ENCODE measurements at places on chromosomes 1 and 21. TPM values are rescaled to one million over a fixed set of nuclear protein-coding genes. Genes with fewer than 3 reads are reported as not detected.
A peak's percentile ranks its signal among the peaks of the same experiment; 100 is the strongest.

The MAP3K21 gene
- 8.8 TPM for total RNA-seq

- DNase-seq: no peak
These were observed 12.3 kb downstream of the MAN1C1 start for GRCh38 chr1:25628741-25629421.

- no peak for DNase-seq
These were observed 117.1 kb upstream of the CSF3R start for GRCh38 chr1:36599828-36600227.

GRCh38 chr1:67856921-67857320 is 23.7 kb upstream of the GNG12 start:
- DNase-seq: no peak

- DNase-seq: no peak
These were observed 15.0 kb upstream of the TMEM201 start for GRCh38 chr1:9573723-9574122.

The KIF17 gene
- 1.5 TPM for total RNA-seq

GRCh38 chr1:40856656-40857302 is 5.4 kb downstream of the CITED4 start:
- DNase-seq: no peak

DNA sequence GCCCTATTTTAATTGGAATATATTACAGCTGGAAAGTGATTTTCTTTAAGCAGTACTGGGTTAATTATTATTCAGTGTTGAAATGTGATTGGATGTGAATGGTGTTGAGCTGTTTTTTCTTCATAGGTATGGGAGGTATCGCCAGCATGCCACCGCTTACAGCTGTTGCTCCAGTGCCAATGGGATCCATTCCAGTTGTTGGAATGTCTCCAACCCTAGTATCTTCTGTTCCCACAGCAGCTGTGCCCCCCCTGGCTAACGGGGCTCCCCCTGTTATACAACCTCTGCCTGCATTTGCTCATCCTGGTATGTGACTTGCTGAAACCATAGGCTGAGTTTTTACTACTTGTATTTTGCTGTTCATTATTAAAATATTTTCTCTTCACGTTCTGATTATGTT is 107.7 kb downstream of the ITSN1 start:
- no peak for DNase-seq

DNA sequence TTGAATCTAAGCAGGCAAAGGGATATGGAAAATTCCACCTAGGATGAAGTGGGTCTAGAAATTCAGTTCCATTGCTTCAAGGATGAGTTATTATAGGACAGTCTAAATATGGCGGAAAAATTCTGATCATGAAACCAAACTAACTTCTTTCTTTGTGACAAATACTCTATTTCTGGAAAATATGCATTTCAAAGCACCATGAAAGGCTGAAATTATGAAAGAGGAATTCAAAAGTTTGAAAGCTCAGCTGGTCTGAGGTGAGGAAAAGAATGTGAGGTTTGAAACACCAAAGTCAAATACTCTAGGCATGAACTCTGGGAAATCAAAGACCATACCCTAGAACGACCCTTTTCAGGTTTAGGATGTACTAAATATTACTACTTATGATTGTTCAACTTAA is 36.4 kb upstream of the COL11A1 start:
- no peak for DNase-seq

The FCRL5 gene
- total RNA-seq: not detected

DNA sequence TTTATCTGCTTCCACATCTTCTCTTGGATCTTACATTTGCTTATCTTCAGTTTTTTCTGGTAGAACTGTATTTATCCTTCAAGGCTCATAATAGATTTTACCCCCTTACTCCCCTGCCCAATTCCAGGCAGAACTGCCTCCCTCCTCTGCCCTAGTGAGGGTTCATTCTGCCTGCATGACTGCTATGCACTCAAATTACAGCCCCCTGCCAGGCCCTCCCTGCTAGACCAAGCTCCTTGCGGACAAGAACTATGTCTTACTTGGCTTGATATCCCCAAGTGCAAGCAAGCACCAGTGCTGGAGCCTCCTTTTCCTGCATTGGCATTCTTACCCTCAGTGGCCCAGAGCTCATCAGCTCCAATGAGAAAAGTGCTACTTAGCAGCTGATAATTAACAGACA is 18.1 kb downstream of the MAPKAPK2 start:
- no peak for DNase-seq

DNA sequence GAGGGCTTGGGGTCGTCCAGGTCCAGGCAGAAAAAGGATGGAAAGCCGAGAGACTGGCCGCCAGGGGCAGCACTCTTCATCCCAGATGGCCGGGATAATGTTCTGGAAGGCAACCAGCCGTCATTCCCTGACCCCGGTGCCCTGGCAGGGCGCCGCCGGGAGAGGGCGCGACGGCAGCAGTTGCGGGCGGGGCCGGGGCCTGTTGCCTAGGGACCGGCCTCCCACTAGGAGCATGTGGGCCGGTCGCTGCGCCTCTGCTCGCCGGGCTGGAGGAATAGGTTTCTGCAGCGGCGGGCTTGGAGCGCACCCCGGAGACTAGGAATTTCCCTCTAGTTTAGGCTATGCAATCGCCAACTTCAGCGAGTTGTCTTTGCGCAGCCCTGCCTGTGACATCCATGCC is 11.0 kb downstream of the DMRTB1 start:
- DNase-seq: peak; percentile 70

The PLA2G2E gene
- total RNA-seq: not detected

DNA sequence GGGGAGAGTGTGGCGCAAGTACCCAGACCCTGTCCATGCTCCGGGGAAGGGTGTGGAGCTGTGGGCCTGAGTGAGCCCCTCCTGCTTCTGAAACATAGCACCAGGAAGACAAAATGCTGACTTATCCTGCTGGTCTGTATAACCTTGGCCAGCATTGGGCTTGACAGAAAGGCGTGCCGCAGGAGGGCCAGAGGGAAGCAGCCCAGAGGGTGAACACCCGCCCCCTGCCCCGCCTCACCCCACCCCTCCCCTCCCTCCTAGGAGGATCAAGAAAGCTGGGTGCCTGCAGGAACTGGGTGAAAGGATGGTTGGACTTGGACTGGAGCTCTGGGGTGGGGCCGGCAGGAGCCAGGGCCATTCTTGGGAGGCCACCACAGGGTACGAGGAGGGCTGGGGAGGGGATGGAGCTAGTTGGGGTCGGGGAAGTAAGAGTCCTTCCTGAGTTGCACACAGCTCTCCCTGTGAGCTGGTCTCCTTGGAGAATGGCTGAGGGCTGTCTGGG is 27.1 kb downstream of the PTPRF start:
- no peak for DNase-seq

- DNase-seq: no peak
These were observed 35.3 kb upstream of the DNASE2B start for GRCh38 chr1:84363019-84363418.

The DIO1 gene
- not detected for total RNA-seq

The GABPB2 gene
- 8.3 TPM for total RNA-seq

DNA sequence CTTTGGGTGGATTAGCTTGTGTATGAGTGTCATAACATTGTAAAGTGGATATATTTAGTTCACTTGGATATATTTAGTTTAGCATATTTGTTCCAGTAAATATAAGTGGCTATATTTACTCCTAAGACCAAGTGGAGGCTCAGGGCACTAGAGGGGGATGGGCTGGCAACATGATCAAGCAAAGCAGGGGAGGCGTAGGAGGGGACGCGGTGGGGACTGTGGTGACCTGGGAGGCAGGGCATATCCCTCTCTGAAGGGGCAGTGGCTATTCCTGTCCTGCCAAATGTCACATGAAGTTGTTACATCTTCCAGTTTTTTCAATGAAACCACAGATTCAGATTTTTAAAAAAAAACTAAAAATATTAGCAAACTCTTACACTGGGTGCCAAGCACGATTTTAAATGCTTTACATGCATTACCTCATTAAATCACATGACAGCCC is 51.9 kb upstream of the EDN2 start:
- no peak for DNase-seq

The ST6GALNAC5 gene
- 33.7 TPM for total RNA-seq

- DNase-seq: no peak
These were observed 17.0 kb downstream of the NSL1 start for GRCh38 chr1:212774584-212774983.

- no peak for DNase-seq
These were observed 23.9 kb upstream of the RXRG start for GRCh38 chr1:165468726-165469249.

DNA sequence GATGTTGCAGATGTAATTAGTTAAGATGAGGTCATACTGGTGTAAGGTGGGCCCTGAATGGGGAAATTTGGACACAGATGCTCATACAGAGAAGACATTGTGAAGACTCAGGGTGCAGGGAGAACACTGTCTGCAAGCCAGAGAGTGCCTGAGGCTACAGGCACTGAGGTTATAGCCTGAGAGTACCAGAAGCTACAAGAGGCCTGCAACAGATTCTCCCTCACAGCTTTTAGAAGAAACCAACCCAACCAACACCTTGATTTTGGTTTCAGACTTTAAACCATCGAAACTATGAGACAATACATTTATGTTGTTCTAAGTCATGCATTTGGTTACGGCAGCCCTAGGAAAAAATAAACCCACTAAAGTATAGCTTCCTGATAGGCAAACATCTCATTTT is 321.7 kb upstream of the USP25 start:
- DNase-seq: no peak

GRCh38 chr21:42782723-42783242 is 96.6 kb downstream of the WDR4 start:
- DNase-seq: no peak

Data from cerebellum (tissue), 4 donors.